Stimulated activated CD8-positive, alpha-beta memory T cell treated with anti-CD3 and anti-CD28 coated beads, Interleukin-7, amount 100 ng/mL, for 1 hour (primary cell): ENCODE measurements at places on chromosomes 3 and 15.

DNA sequence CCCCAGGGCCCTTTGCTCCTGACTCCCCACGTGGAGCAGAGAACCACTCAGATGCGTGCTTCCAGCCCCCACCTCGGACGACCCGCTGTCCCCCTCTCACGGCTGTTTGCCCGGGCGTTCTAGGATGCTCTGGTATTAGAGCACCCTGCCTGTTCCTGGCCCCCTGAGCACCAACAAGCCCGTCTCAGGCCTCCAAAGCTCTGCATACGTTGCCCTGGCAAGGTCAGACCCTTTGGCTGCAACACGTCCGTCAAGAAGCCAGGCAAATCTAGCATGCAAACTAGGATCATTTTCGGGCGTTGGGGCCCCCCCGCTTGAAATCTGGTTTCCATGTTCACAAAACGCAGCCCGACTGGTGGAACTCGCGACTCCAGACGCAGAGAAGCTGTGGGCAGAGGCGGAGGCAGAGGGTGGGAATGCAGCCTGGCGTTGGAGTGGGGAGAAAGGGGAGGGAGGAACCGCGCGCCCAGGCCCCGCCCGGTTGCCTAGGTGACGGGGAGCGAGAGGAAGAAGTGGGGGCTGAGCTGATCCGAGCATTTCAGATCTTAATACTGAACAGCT is 86.2 kb upstream of the PIAS1 start:
- DNase-seq, result no peak

DNA sequence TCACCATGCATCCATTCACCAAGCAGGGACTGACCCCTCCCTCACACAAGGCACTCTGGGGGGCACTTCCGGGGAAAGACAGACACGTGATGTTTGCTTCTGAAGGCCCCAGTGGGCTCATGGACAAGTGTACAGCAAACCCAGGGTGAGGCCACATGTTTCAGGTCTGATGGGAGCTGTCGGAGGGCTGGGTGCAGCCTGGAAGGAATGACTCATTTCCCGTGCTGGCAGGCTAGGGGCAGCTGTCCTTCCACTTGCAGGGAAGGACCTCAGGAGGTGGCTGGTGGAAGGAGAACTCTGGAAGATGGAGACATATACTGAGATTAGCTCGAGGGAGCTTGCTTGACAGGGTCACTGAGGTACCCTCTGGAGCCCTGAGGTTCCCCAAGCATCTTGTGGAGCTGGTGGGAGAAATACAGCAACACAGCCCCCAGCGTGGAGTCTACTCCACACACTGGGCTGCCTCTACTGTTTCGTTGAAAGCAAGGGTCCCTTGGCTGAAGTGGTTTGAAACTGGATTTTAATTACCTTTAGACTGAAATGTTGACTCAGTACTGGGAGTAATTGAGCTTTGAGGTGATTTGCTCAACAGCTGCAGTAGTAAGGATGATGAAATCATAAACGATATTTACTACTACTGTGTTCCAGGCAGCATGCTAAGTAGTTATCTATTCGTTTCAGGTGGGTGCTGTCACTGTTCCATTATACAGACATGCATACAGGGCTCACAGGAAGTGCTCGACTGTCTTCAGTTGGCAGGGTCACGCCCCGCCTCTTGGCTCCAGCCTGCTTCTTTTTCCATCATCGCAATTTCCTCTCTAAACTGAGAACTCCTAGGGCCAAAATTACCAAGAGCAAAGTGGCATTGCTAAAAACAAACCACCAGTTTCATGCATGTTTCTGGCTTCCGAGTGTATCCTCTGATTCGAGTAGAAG is 230.4 kb downstream of the ADAMTS17 start:
- no peak for DNase-seq

GRCh38 chr3:57105585-57105984 is 45.1 kb downstream of the SPATA12 start:
- DNase-seq, result no peak

GRCh38 chr3:52456169-52456799 is 880 bp downstream of the NISCH start:
- DNase-seq, result no peak

- no peak for DNase-seq
Observed at GRCh38 chr3:50233176-50233575, 2.8 kb upstream of the GNAI2 start.

DNA sequence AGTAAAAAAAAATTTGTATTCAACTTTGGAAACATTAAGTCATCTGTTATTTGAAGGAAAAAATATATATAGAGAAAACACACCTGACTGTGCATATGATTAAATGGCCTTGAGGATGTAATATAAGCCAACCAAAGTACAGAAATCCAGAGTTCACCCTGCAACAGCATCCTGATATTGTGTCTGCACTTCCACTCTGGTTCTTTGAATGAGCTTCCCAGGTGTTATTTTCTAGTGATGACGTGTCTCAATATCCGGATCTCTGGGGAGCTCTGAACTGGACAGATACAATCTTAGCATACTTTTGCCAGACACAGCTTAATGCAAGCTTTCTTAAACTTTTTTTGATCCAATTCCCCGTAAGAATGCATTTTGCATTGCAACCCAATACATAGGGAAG is 19.5 kb upstream of the PIK3CB start:
- no peak for DNase-seq

DNA sequence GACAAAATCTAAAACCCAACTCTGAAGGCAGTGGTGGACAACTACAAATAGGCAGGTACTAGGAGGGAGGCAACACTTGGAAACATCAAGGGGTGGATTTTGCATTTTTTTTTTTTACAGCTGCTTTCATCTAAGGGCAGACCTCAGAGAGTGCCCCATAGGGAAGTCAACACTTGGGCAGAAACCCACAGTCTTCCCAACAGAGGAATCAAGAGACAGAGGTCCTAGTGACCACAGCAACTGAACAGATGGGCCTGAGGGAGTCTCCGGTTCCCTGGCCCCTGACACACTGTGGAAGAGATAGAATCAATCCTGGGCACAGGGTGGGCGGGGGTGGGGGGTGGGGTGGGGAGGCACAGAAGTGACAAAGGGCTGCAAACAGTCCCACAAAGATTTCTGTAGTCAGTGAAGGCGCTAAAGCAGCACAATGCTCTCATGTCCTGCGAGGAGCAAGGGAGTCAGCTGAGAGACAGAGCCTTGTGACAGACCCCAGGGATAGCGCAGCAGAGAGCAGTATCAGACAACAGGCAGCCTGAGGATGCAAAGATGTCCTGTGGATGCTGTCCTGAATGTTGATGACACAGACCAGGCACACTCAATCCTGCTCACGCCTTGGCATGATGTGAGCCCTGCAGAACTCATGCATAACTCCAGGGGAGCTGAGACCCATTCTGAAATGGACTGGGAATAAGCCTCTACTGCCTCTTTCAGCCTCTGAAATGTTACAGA is 6.9 kb upstream of the RFTN1 start:
- DNase-seq, result no peak

GRCh38 chr3:24853685-24854490 is 359.2 kb upstream of the THRB start:
- no peak for DNase-seq

DNA sequence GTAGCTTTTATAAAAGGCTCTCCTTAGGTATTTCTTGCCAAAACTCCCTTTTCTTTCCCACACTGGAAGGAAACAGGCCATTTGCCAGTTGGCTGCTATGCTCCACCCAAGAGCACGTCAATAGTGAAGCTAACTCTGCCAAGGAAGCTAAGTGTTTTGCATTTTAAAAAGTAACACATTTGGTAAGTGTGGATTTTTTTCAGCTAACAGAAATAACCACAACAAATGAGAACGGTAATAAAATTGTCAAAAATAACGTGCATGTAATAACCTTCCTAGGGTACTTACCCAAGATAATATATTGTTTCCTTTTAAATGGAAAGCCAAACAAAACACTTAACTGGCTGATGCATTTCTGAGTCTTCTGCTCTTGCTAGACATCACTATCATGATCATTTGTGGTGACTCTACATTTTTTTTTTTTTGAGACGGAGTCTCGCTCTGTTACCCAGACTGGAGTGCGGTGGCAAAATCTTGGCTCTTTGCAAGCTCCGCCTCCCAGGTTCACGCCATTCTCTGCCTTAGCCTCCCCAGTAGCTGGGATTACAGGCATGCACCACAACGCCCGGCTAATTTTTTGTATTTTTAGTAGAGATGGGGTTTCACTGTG is 4.6 kb downstream of the DPP8 start:
- no peak for DNase-seq

GRCh38 chr3:66706890-66707289 is 206.1 kb upstream of the LRIG1 start:
- no peak for DNase-seq

DNA sequence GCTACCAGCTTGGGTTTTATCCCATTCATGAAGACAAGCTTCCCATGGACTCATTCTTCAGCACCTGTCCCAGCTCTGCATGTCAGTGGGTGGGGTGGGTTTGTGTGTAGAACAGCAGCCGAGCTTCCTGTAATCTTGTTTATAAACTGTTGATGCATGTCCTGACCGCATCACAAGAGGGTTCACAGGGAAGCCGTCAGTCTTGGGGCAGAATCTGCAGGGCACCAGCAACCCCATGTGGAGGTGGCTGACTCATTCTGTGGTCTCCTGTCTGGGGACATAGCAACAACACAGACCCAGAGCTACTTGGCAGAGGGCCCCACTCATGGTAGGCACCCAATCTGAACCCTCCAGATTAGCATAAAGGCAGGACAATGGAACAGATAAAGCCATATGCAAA is 35.6 kb downstream of the DAPK2 start:
- peak; percentile 65 for DNase-seq

- no peak for DNase-seq
Observed at GRCh38 chr3:47747558-47747957, 34.1 kb downstream of the SMARCC1 start.

- DNase-seq, result no peak
Observed at GRCh38 chr15:39843565-39843964, 60.9 kb upstream of the FSIP1 start.

- no peak for DNase-seq
Observed at GRCh38 chr3:100042166-100042981, 71.9 kb downstream of the FILIP1L start.

GRCh38 chr3:27356976-27357375 is 12.2 kb downstream of the NEK10 start:
- no peak for DNase-seq

DNA sequence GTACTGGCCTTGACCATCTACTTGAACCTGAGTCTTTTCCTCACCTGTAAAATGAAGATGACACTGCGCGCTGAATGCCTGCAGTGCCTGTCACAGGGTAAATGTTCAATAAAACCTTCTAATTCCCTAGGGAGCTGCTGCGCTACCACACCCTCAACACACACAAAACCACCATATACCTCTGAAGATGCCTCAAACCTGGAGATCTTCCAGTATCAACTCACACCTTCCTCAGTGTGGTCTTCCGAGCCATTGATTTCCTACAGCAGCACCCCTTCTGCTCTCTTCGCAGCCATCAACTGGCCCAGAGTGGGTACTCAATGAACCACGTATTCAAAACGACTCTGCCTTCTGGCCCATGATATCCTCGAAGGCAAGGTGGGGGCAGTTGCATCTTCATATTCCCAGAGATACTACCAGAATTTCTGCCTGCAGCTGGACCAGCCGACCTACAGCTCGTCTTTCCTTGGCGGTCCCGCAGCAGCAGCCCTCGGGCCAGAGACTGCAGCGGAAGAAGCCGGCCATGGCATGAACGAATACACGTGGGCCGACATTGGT is 695 bp downstream of the RPL32 start:
- no peak for DNase-seq

- no peak for DNase-seq
Observed at GRCh38 chr3:147371771-147372340, 34.5 kb downstream of the ZIC4 start.

GRCh38 chr3:49553692-49554632 is at the start of gene BSN:
BSN (plus strand) TSS chr3:49554477; CDS start chr3:49554603, 126 bp downstream.
- peak; percentile 80 for DNase-seq

DNA sequence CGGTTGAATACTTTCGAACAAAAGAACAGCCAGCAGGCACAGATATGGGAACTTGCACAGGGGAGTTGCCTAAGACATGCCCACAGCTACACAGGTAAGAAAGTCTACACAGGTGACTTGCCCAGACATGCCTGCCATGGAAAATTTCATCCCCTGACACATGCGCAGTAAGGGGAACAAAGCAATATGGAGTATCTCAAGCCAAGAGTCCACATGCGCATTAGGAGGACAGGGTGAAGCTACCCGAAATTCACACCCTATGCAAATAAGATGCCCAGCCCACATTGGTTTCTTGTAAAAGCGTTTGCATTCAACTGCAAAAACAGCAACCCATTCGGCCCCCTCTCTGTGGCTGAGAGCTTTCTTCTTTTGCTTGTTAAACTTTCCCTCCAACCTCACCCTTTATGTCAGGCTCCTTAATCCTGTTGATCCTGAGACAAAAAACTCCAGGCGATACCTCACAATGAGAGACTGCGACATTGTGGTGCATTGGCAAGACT is 49.3 kb upstream of the TRPM1 start:
- no peak for DNase-seq

- no peak for DNase-seq
Observed at GRCh38 chr15:83644439-83644838, 9.5 kb upstream of the ADAMTSL3 start.

DNA sequence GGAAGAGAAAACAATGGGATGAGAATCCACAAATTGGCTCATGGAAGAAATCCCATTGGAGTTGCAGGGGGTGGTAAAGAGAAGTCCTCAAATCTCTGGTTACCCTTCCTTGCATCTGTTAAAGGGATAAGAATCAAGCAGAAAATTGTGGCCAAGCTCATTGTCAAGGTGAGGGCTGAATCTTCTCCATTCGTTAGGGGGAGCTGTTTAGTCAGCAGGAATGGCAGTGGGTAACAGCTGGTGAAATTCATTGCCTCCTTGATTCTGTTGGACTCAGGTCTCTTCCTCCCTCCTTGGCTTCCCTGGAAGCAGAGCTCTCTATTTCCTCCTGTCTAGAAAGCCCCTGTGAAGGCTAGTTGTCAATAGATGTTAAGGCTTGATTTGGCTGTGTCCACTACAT is 343.1 kb upstream of the SEMA6D start:
- DNase-seq, result no peak
